ENCODE measurements at places on chromosomes 4 and X. TPM values are rescaled to one million over a fixed set of nuclear protein-coding genes. Genes with fewer than 3 reads are reported as not detected.

Gene PPBP
- total RNA-seq = not detected

Gene BRCC3
- 22.0 TPM for total RNA-seq

Gene PPP2R2C
- total RNA-seq = not detected

Gene CSN1S1
- total RNA-seq = not detected

Gene CFAP299
- 6.5 TPM for total RNA-seq

Gene SSR4
- total RNA-seq = 92.6 TPM

Gene NHS
- total RNA-seq = 2.3 TPM

Gene CFAP99
- total RNA-seq = not detected

Gene TIGD4
- total RNA-seq = 0.28 TPM

Gene MAGEA1
- not detected for total RNA-seq

Gene ZFYVE28
- total RNA-seq = 8.8 TPM

Gene SLC2A9
- total RNA-seq = 2.1 TPM

Gene TRIM2
- 21.7 TPM for total RNA-seq

Gene TCEAL9
- 159 TPM for total RNA-seq

Gene UCHL1
- total RNA-seq = 687 TPM

Gene CLCN5
- 16.3 TPM for total RNA-seq

Gene CXCL5
- total RNA-seq = 2.7 TPM

Gene DAPP1
- total RNA-seq = not detected

Gene RIPPLY1
- total RNA-seq = not detected

Gene SMAD1
- 10.1 TPM for total RNA-seq

Gene PABPC5
- 2.5 TPM for total RNA-seq

Gene VSIG1
- total RNA-seq = under 0.01 TPM

Gene ABLIM2
- 1.5 TPM for total RNA-seq

Gene AR
- 1.5 TPM for total RNA-seq

Gene LNX1
- total RNA-seq = 1.2 TPM

Gene VCX3B
- total RNA-seq = not detected

Gene GRIA2
- not detected for total RNA-seq

Gene SYN1
- 0.28 TPM for total RNA-seq

Gene MAGEA4
- not detected for total RNA-seq

Gene KANTR
- total RNA-seq = 2.9 TPM

Gene USP9X
- total RNA-seq = 114 TPM

Gene NUP62CL
- total RNA-seq = not detected

Gene IL21
- total RNA-seq = not detected

Gene CETN2
- 35.3 TPM for total RNA-seq

Gene TCEAL2
- 0.19 TPM for total RNA-seq

Gene MUC7
- total RNA-seq = not detected

Gene SYTL5
- 1.4 TPM for total RNA-seq

Gene NAP1L2
- 2.8 TPM for total RNA-seq

Gene TLR10
- total RNA-seq = not detected

Gene DDX60
- total RNA-seq = 26.2 TPM

Gene CT55
- total RNA-seq = not detected

Gene HOPX
- total RNA-seq = 0.19 TPM

Gene SLC25A6
- total RNA-seq = 188 TPM

Gene SLC38A5
- 59.6 TPM for total RNA-seq

Gene MAGEB2
- not detected for total RNA-seq

Gene GUCY1A1
- 0.19 TPM for total RNA-seq

Gene MAGED4B
- total RNA-seq = 56.0 TPM

Gene CHRDL1
- 0.19 TPM for total RNA-seq

Gene OPHN1
- total RNA-seq = 4.4 TPM

Gene CLIC2
- total RNA-seq = 0.85 TPM

Gene PLS3
- total RNA-seq = 584 TPM
